ENCODE measurements at places on chromosomes 2 and 18. TPM values are rescaled to one million over a fixed set of nuclear protein-coding genes. Genes with fewer than 3 reads are reported as not detected.

- H3K36me3 ChIP-seq, result no peaks in the 10 kb centered on the region
- peaks cover 5% of the 10 kb centered on the region for H3K4me1 ChIP-seq
- no peak for DNase-seq
- no peak overlapping the region for H3K4me3 ChIP-seq
- H3K27ac ChIP-seq, result no peak overlapping the region
- no peaks in the 10 kb centered on the region for H3K27me3 ChIP-seq
Measured at GRCh38 chr2:25322312-25322711, 19.4 kb downstream of the DNMT3A start.

DNA sequence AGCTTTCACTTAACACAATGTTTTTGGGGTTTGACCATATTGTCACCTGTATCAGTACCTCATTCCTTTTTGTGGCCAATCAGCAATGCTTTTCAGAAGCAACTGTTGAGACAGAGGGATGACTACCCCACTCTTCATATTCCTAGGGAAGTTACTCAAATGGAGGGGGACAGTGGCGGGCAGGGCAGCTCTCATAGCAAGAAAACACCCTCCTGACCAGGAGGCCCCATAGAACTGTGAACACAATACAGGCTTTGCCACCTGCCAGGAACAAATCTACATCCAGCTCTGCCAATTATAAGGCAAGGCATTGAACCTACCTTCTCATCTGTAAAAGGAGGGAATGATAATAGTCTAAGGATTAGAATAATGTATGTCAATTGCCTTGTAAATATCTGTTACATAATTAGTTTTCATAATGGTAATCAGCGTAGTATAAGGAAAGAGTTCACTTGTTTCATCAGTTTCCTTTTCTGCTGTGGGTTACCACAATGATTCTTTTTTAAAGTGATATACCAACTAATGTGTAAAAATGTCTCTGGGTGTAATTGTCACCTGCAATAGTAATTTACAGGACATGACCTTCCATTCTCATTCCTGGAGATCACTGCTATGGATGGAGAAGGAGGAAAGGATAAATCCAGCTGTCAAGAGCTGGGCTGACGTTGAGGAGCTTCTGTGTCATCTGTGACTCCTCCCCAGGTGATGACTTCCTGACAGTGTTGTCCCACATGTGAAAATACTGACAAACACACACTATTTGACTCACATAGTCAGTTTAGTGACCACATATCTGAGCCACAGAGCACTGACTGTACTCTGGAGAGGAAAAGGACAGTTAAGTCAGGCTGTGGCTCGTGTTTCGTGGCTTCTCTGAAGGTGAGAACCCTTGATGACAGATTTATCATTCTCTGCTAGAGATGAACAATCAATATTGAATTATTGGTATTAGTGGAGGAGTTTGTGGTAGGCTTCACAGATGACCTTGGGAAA is 13.5 kb downstream of the ALPK2 start:
- H3K4me1 ChIP-seq, result peaks cover 1% of the 10 kb centered on the region
- no peaks in the 10 kb centered on the region for H3K36me3 ChIP-seq
- no peak for DNase-seq
- H3K27me3 ChIP-seq, result no peaks in the 10 kb centered on the region
- no peak overlapping the region for H3K27ac ChIP-seq

- no peaks in the 10 kb centered on the region for H3K36me3 ChIP-seq
- peak overlapping the region; percentile 50 for H3K4me3 ChIP-seq
- no peaks in the 10 kb centered on the region for H3K27me3 ChIP-seq
Measured at GRCh38 chr2:54560146-54560881, 104.2 kb downstream of the SPTBN1 start.

Gene B3GNT7
- total RNA-seq, result 25.2 TPM

Gene GCG
- total RNA-seq, result not detected

DNA sequence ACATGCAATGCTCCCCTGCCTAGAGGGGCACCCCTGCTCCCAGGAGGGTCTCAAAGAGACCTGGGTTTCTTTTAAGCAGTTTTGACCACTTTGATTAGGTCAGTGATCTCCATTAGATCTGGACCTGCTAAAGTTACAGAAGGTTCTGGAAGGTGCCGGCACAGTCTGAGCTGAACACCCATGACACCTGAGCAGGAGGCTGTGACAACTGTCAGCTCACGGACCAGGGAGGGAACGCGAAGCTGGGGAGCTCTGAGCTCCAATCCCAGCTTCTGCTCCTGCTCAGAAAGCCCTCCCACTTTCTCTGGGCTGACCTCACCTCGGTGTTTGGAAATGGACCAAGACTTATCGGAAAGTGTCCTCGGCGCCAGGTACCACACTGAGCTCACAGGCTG is 113.8 kb downstream of the NFATC1 start:
- peak; percentile 19 for DNase-seq
- H3K27ac ChIP-seq, result no peak overlapping the region
- H3K4me3 ChIP-seq, result no peak overlapping the region
- peaks cover 11% of the 10 kb centered on the region for H3K4me1 ChIP-seq
- H3K36me3 ChIP-seq, result no peaks in the 10 kb centered on the region
- no peaks in the 10 kb centered on the region for H3K27me3 ChIP-seq

All from ovary (tissue), 10 donors.